ENCODE measurements at places on chromosomes 1 and 21.

GRCh38 chr1:242826701-242827336 lies 302.3 kb upstream of the PLD5 start:
- no peak for DNase-seq

DNA sequence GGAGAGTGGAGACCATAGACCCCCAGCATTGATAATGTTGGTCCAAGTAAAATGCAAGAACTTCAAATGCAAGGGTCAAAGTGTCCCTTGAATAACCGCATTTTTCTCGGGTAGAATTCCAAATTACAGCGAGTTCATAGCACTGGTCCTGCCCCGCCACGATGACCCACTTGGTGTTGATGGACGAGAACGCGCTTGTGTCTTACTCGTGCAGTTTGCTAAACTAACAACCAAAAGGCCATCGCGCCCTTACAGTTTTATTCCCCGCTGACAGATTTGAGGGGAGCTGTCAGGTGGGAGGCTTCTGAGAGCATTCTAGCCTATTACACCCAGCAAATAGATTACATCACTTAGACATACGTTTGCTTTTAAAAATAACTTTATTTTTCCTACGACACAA lies 17.3 kb upstream of the TSPEAR start:
- DNase-seq: no peak

GRCh38 chr1:7355646-7356045 lies 415.4 kb upstream of the VAMP3 start:
- DNase-seq: no peak

DNA sequence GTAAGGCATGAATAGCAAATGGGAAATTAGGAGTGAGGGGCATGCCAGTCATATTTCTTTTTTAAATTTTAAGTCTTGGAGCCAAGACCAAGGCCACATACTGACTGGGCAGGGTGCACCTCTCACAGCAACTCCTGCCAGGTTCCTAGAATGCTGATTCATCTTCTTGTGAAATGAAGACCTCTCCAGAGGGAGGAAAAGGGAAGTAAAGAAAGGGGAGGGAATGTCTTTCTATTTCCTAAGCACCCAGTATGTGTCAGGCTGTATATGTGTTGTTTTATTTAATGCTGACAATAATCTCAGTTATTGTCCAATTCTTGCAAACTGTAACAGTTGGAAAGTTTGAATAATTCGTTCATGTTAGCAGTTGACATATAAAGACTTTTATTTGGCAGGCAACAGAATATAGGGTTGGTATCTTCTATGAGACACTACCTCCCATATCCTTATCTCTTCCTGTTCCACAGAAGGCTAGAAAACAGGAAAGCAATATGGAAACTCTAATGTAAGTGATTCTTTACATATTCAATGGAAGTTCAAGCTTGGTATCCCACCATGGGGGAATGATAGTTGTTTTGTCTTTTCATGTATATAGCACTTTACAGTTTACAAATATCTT lies 259.1 kb upstream of the USP24 start:
- no peak for DNase-seq

DNA sequence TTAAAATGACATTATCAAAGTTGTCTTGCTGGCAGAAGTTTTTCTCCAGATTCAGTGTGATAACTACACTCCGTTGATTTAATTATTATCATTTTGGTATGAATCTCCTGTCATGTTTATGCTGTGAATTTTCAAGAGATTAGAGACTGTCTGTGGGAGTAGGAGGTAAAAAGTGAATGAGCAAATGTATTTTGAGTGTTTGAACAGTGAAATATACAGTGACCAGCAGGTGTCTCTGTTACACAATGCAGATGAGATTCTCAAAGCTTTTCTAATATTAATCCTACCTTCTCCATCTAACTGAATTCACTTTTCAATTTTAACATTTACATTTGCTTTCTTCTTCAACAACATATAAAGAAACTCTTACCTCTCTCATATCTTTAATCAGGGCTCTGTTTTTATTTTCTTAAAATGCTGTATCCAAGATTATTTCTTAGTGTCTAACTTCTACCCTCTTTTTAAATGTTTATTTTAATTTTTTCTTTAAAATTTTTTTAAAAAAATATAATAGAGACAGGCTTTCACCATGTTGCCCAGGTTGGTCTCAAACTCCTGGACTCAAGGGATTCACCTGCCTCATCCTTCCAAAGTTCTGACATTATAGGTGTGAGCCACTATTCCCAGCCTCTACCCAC lies 20.9 kb upstream of the HSPA13 start:
- DNase-seq: no peak
